NCI-H526 (cell line): ENCODE measurements at places on chromosomes 11 and 22.
A peak's percentile ranks its signal among the peaks of the same experiment; 100 is the strongest.

GRCh38 chr11:120633616-120634393, 122.3 kb downstream of the GRIK4 start:
- peak; percentile 55 for DNase-seq

- no peak for DNase-seq
Observed at GRCh38 chr22:50734343-50734771, 3.6 kb upstream of the ACR start.

GRCh38 chr11:3837793-3838192, 3.0 kb downstream of the RHOG start:
- no peak for DNase-seq

- DNase-seq, result no peak
Observed at GRCh38 chr11:28743061-28743550, 634.9 kb downstream of the METTL15 start.
